ENCODE measurements at places on chromosomes 4 and X.

GRCh38 chr4:184471881-184472613, 2.3 kb downstream of the IRF2 start:
- DNase-seq = no peak

DNA sequence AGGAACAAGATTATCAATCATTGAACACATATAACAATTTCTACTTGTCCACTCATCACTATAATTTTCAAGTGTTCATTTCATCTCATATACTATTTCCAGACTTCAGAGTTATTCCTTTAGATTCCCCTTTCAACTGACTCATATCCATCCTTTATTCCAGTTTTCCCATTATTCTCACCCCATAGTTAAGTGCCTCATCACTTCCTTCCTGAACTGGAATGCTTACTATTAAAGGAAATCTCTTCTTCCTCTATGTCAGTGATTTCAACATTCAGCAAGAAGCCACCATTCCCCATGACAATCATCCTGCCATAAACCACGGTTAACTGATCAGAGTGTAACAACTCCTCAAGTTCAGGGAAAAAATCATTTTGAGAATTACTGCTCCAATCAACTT, 198.9 kb downstream of the FBXO8 start:
- DNase-seq = no peak

DNA sequence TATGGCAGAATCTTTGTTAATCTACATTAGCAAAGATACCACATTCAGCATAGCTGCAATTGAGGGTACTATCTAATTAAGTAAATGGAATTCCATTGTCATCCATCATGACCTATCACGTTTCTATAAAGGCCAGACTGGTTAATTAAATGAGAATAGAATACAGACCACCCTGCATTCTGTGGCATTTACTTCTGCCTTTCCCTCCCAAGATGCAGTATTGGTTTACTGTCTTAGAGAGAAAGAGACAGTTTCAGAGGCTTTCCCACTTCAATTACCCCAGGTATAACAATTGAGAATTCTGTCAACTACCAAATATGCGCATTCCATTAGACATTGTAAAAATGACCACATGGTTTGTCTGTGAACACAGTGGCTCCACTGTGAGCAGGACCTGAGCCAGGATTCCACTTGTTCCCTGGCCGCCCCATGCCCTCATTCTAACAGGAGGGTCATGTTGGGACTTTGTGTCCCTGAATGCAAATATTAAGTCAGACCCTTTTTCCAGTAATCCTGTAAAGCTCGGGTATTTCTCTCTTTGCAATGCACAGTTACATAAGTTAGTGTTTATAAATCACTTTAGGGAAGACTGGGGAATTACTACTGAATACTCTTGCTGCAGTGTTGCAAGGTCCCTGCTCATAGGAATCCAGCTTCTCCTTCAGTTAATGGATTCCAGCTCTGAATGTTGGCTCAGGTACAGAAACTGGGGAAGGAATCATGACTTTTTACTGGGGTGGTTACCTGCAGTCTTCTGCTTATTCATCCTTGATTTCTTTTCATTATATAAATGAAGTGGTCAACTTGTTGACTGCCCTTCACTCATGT, 261.0 kb downstream of the PDGFC start:
- no peak for DNase-seq

- DNase-seq = no peak
Measured at GRCh38 chr4:74114234-74114633, 15.2 kb upstream of the CXCL2 start.

GRCh38 chr4:38774181-38774955, 8.4 kb downstream of the TLR10 start:
- no peak for DNase-seq
